Left lung (tissue), 14 donors: ENCODE measurements at places on chromosomes 7 and 10. TPM values are rescaled to one million over a fixed set of nuclear protein-coding genes. Genes with fewer than 3 reads are reported as not detected.

GRCh38 chr7:25672496-25672895 is 444.2 kb upstream of the NPVF start:
- no peak for DNase-seq

- DNase-seq = no peak
These were observed 3.9 kb downstream of the HIP1 start for GRCh38 chr7:75734586-75735458.

GRCh38 chr10:50369931-50370330 is 118.6 kb upstream of the ASAH2 start:
- no peak for DNase-seq

- no peak for DNase-seq
These were observed 248.0 kb upstream of the TCERG1L start for GRCh38 chr10:131559450-131559911.

GRCh38 chr10:33897291-33897752 is 562.9 kb upstream of the NRP1 start:
- no peak for DNase-seq

- DNase-seq = peak; percentile 85
These were observed 21.6 kb upstream of the AP5Z1 start for GRCh38 chr7:4753598-4754432.

DNA sequence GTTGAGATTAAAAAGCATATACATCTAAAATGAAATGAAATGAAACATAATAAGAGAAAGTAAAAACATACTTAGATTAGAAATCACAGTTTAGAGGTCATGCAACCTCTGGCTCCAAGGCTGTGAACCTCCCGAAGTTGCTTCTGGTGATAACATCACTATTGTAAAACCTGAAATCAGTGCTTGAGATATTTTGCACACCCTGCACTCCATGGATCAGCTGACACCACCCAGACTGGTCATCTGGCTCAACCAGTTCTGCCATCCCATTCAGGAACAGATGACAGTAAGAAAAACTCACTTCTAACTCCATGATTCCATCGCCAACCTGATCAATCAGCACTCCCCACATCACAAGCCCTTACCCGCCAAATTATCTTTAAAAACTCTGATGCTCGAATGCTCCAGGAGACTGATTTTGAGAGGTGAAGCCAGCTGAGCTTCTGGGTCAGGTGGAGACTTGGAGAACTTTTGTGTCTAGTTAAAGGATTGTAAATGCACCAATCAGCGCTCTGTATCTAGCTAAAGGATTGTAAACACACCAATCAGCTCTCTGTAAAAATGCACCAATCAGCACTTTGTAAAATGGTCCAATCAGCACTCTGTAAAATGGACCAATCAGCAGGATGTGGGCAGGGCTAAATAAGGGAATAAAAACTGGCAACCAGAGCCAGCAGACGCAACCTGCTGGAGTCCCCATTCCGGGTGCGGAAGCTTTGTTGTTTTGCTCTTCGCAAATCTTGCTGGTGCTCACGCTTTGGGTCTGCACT is 162.6 kb upstream of the MAGI2 start:
- DNase-seq = no peak

- no peak for DNase-seq
These were observed 188.1 kb upstream of the TMEM72 start for GRCh38 chr10:44723082-44723481.

DNA sequence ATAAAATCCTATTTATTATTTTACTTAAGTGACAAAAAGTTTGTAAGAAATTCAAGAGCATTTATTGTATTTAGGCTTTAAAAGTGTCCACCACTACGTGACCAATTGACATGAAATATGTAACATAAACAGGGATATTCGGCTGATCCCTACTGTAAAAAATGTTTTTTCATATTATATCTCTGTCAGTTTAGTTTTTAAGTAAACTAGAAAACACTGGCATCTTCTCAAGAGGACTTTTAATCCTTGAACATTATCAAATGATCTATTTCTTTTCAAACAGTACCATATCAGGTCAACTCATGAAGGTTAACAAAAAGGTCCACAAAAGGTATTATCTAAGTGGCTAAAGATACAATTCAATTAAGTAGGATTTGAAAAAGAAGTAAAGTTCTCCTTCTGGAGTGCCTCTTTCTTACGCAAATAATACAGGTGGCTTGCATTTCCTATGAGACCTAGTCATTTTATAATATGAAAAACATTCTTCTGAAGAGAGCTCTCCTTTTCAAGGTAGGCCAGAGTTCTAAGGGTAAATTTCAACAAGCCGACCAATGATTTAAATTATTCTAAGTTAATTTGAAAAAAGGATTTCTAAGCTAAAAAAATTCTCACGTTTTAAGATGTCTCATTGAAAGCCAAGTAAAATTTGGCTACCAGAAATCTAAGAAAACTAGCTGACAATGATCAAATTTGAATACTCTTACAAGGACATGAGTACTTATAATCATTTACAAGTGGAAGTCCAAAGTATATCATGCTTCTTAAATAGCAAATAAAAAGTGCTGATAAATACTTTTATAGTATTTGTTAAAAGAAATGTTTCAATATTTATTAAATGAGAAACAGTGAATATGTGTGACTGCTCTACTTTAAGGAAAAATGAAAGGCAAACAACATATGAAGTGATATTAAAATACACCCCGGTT is 133.5 kb downstream of the NRBF2 start:
- DNase-seq = no peak

GRCh38 chr7:139496528-139496927 is 13.1 kb upstream of the KLRG2 start:
- DNase-seq = no peak

GRCh38 chr10:6580279-6581029 is 378 bp upstream of the PRKCQ start:
- peak; percentile 85 for DNase-seq

GRCh38 chr7:21939136-21939857 is 6.4 kb downstream of the CDCA7L start:
- DNase-seq = no peak

GRCh38 chr7:97187067-97187466 is 69.6 kb downstream of the SDHAF3 start:
- no peak for DNase-seq

- peak; percentile 44 for DNase-seq
These were observed 5.7 kb downstream of the UPK3B start for GRCh38 chr7:76515999-76516443.

The MYH16 gene
- not detected for total RNA-seq

The SLC26A5 gene
- total RNA-seq = 0.84 TPM

The OR6V1 gene
- not detected for total RNA-seq

The CUX1 gene
- 110 TPM for total RNA-seq

The PFKFB3 gene
- 120 TPM for total RNA-seq

The CDC14C gene
- not detected for total RNA-seq

The SEMA4G gene
- total RNA-seq = 18.9 TPM

The SLC37A3 gene
- 41.1 TPM for total RNA-seq
